KBM-7 (cell line): ENCODE measurements at places on chromosomes 5 and 9.

DNA sequence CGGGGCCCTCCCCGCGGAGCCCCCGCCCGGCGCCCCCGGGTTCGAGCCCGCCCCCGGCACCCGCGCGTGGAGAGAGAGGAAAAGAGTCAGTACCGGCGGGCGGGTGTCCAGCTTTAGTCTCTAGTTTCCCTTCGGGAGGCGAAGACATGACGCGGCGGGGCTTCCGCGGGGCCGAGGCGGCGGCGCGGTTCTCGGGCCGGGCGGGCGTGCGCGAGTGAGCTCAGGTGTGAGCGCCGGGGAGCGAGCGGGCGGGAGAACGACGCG, 181 bp downstream of the DAP start:
- DNase-seq: no peak

DNA sequence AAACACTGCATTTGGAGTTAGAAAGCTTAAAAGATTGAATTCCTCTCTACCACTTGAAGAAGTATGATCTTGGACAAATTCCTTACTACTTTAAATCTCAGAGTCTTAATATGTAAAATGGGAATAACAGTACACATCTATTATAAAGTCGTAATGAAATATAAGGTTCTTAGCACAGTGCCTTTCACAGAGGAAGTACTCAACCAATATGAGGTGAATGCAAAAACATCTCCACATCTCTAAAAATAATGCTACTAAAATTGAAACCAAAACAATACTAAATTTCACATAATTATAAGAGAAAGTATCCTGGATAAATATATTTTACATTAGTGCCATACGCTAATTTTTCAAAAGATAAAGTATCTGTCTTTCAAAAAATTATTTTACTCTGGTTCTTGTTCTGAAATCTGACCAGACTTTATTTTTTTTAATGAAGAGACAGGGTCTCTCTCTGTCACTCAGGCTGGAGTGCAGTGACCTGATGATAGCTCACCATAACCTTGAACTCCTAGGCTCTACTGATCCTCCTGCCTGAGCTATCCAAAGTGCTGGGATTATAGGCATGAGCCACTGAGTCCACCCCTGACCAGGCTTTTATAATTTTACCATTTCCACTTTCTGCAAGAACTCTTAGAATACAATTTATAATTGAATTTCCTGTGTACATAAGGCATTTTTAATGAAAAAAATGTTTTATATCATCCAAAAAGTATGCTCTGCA, 21.3 kb upstream of the FNIP1 start:
- DNase-seq: no peak

GRCh38 chr5:150340614-150341255, 16.8 kb upstream of the TCOF1 start:
- peak; percentile 29 for DNase-seq

GRCh38 chr5:38253759-38254158, 4.6 kb upstream of the EGFLAM start:
- no peak for DNase-seq

GRCh38 chr9:33453999-33454660, 6.7 kb upstream of the AQP3 start:
- no peak for DNase-seq

- DNase-seq: no peak
Measured at GRCh38 chr9:35566417-35566816, 38.6 kb upstream of the TESK1 start.

GRCh38 chr9:88085476-88085875, 52.8 kb downstream of the SPATA31C2 start:
- no peak for DNase-seq

DNA sequence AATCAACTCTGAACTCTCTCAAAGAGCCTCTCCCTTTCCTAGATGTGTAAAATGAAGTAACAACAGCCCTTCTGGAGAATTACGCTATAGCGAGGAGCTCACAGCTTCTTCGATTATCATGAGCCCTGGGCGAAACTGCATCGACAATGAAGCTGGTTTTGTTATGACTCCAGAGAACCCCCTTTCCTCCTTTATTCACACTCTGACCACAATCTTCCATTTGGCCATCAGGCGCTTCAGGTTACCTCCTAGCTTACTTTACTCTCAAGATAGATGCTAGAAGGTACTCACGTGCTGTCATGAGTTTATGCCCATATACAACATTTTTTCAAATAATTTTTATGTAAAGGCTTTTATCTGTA, 362.7 kb upstream of the RFX3 start:
- DNase-seq: no peak

DNA sequence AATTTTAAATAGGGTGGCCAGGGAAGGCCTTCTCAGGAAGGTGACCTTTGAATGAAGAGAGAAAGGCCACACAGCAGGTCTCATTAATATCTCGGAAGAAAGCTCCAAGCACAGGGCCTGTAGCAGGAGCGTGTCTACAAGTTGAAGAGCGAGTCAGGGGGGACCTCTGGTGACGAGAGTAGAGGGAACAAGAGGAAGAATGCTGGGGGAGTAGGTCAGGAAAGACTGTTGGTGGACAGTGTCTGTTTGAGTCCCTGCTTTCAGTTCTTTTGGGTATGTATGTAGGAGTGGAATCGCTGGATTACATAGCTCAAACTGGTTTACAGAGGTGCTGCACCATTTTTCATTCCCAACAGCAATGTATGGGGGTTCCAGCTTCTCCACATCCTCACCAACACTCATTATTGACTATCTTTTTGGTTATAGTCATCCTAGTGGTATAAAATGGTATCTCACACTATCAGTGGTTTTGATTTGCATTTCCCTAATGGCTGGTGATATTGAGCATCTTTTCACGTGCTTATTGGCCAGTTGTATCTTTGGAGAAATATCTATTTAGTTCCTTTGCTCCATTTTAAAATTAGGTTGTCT, 55.8 kb downstream of the NUP214 start:
- DNase-seq: peak; percentile 26

- no peak for DNase-seq
Measured at GRCh38 chr5:10635867-10636350, 72.0 kb downstream of the ANKRD33B start.

DNA sequence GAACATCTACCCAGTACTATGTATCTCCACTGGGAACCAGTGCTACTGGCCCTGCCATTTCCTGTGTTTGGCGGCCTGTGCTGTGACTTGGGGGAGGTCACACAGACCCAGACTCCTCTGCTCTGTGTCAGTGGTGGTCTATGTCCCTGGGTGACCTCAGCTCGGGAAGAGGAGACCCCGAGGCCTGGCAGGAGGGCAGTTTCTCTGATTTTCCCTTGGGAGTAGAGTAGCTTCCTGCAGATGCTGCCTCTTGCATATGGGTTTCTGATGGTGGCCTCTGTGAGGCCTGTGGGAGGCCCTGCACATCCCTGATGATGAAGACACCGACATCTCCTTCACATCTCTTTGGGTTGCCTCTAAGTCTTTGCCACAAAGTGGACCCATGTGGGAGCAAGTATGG, 13.0 kb upstream of the SMIM32 start:
- no peak for DNase-seq

GRCh38 chr5:154786414-154786813, 31.2 kb downstream of the LARP1 start:
- no peak for DNase-seq

DNA sequence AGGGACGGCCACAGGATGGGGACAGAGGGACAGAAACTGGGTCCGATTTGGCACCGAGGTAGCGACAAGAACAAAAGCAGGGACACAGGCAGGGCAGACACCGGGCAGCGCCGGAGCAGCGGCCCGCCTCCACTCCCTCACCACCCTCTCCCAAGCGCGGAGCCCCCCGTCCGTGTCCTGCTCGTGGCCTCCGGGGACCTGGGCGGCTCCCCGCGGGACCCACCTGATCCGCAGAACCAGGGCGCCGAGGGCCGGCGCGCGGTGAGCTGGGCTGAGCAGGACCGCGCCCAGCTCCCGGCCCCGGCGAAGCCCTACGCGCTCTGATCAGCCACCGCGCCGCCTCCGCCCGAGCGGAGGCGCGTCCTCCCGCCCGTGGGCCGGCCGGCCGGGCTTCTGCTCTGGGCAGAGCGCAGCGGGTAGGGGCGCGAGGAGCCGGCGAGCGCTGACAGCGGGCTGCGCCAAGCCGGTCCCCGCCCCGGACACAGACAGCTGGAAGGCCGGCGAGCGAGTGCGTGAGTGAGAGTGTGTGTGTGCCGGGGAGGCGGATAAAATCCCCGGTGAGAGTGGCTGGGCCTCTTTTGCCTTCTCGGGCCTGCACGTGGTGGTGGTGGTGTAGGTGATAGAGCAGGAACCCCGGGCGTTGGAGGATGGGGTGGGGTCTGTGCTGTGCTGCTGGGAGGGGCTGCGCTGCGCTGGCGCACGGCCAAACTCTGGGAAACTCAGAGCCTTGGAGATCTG, at the start of gene GGTA1:
Gene GGTA1 (minus strand): TSS at position 418 of the 738 bp plus-strand sequence. CDS start 31,922 bp downstream, outside the sequence.
- DNase-seq: peak; percentile 58

- no peak for DNase-seq
Measured at GRCh38 chr5:40679913-40680681, at the start of gene PTGER4. TSS of gene PTGER4 (plus strand) at chr5:40679915. CDS start at chr5:40680994, 1,079 bp downstream.

- DNase-seq: no peak
Measured at GRCh38 chr5:6269925-6270324, 108.4 kb downstream of the MED10 start.

DNA sequence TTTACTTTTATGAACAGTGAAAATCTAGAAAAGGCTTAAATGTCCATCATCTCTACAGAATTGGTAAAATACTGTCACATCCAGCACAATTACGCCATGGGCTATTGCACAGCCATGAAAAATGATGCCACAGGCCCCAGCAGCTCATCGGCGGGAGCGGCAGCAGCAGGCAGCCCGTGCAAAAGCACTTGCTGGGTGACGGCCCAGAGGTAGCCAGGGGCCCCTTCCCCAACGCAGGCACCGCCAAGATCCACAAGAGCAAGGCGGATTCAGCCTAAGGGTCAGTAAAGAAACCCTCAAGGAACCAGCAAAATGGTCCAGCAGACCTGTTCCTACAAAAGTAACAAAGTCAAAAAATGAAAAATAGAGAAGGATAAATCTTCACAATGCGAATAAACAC, 272.7 kb downstream of the AGTPBP1 start:
- DNase-seq: no peak

GRCh38 chr5:129101794-129102193, 7.2 kb downstream of the ISOC1 start:
- DNase-seq: no peak

DNA sequence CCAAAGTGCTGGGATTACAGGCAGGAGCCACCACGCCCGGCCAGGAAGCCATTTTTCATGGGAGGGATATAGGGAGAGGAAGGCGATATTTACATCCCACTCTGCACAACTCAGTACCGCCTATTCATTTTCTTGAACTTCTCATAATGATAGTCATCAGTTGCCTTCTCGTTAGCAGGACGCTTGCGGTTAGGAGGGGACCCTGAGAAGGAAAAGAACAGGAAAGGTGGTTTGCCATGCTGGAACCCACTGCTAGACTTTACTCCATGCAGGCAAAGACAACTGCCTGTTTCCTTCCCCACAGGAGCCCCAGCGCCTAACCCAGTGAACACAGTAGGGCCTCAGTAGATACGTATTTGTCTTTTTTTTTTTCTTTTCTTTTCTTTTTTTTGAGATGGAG, 4.1 kb upstream of the TOR1A start:
- DNase-seq: peak; percentile 78

DNA sequence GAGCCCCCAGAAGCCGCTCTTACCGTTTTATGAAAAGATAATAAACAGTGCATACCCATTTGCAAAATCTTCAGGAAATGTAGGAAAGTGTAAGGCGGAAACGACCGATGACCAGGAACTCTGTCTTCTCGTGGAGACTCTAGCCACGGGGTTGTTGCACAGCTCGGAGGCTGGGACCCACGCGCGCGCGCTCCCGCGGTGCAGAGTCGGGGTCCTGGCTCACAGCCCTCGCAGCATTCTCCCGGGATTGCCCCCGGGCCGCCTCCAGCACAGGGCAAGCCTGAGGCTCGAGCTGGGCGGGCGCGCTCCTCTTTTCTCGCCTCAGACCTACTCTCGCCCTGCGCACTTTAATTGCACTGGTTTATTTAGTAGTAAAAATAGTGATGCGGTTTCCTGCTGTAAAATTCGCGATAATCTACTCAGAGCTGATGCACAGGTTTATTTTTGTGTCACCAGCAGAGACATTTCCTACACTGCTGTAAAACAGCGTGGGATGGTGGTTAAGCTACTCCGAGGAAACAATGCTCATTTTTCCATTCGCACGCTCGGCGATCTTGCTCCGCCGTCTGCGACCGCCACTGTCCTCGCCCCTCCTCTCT, 15.5 kb downstream of the TRIM7 start:
- peak; percentile 60 for DNase-seq

- no peak for DNase-seq
Measured at GRCh38 chr5:100590867-100591266, 55.7 kb downstream of the FAM174A start.

DNA sequence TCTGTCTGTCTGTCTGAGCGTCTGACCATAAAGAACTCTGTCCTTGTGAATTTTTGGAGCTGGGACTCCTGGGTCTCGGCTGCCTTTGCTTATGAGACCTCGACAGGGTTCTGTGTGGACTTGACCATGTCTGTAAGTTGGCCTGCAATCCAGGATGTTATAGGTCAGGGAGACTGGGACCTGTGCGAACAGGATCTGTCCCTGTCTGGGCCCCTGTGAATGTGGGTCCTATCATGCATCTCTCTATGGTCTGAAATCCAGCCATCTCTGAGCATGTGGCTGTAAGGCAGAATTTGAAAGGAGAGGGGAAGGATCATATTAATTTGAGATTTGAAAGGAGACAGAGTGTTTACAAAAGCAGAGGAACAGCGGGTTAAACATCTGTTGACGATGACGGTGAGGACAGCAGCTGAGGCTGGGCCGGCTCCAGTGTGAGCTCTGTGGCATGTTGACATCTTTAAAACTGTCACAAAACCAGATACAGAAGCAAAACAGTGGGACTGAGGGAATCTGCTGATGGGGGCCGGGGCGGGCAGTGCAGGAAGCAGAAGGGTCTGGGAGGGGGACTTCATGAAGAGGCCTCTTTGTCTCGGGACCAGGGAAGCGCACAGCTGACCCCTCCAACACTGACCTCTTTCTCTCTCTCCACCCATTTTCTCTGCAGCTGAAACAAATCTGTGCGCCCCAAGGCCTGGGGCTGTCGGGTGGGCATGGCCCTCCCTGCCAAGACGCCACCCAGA, 19.1 kb upstream of the MVB12B start:
- no peak for DNase-seq

DNA sequence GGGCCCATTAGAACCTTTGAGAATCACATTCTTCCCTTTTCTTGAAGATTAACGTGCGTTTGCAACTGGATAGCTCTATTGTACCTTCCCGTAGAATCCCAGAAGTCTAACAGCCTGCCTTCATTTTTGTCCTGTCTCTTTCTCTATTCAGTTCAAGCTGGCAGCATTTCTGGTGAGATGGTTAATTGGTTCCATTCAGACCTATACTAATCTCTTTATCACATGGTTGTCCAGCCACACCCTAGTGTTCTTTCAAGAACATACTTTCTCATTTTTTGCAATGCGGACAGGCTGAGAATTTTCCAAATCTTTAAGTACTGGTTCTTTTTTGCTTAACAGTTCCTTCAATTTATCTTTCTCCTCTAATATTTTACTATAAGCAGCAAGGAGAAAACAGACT, 26.0 kb downstream of the NUTM2F start:
- DNase-seq: no peak

- no peak for DNase-seq
Measured at GRCh38 chr5:57416278-57416994, 66.2 kb downstream of the ACTBL2 start.

DNA sequence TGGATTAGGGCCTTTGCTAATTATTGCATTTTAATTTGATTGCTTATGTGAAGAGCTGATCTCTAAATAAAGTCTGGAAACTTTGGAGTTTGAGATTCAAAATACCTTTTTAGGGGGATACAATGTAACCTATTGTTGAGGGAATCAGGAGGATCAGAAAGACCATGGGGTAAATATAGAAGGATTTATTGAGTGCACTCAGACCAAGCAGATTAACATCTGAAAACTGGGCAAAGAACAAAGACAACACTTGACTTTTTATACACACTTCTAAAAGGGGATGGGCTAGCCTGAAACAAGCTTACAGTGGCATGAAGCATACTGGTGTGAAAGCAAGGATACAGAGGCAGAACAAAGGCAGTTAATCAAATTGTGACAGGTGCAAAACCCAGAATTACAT, 174.3 kb downstream of the MRPS30 start:
- peak; percentile 7 for DNase-seq
